Stimulated activated CD8-positive, alpha-beta memory T cell treated with anti-CD3 and anti-CD28 coated beads, Interleukin-4, amount 100 ng/mL, for 1 hour (primary cell): ENCODE measurements at places on chromosomes 7 and 10.

- DNase-seq: no peak
Observed at GRCh38 chr7:28163949-28164348, 16.6 kb downstream of the JAZF1 start.

DNA sequence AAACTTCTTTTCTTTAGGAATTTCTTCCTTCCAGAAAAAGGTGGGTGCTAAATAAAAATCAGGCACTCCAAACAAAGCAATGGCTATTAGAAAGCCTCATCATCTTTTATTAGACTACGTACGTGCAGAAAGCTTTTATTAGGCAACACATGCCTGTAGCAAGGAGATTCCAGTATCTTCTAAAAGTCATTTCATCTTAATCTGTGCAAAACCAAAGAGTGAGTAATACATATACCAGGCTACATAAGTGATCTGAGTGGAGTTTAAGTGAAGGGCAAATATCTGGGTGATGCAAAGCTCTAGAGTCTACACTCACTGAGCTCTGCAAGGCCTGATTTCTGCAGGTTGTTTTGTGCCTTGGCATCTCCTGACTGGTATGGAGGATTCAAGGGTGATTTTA, 231.7 kb downstream of the ELMO1 start:
- DNase-seq: no peak

DNA sequence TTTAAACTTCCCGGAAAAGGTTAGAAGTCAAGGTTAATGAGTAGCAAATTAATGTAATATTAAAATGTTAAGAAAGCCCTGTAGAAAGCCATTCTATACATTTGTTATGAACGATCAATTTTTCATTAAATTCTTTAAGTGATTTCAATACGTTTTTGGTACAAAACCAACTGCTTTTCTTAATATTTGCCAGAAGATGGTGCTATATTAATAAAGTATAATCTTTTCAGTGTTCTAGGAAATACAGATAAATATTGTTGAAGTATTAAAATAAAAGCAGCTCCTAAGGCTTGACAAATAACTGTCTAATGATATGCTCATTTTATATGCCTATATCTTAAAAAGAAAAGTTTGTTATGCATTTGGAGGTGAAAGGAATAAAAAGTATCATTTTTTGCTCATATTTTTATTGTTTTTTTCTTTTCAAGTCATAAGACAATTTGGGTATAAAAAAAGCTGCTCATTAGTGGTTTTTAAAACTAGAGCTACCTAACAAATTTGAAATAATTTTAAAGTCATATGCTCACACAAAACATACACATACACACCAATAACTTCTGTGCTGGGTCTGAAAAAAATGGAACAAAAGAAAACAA, 130.3 kb upstream of the POT1 start:
- DNase-seq: no peak

DNA sequence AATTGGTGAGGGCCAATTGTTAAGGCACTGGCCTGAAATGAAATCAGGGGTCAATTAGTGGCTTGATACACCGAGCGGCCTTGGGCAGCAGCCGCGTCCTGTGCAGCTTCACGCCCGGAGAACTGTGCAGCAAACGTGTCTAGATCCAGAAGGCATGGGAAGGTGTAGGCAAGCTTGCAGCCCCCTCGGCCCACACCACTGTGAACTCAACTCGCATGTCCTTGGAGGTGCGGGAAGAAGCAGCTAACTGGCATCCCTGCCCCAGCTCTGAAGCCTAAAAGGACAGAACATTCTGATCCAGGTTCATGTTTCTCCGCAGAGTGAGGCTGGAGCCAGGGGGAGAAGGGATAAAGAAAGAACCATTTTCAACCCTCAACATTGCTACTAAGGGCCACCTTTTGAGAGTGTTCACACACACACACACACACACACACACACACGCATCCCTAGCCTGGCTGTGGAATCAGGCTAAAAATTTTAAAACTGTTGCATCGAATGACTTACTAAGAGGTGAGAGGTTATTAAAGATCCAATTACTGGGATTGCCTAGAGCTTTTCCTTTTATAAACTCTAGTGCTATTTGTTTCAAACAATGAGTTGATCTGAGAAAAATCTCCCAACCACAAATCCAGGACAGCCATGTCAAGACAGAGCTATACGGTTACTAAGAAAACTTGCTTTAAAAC, 104.0 kb downstream of the PARP12 start:
- DNase-seq: no peak

DNA sequence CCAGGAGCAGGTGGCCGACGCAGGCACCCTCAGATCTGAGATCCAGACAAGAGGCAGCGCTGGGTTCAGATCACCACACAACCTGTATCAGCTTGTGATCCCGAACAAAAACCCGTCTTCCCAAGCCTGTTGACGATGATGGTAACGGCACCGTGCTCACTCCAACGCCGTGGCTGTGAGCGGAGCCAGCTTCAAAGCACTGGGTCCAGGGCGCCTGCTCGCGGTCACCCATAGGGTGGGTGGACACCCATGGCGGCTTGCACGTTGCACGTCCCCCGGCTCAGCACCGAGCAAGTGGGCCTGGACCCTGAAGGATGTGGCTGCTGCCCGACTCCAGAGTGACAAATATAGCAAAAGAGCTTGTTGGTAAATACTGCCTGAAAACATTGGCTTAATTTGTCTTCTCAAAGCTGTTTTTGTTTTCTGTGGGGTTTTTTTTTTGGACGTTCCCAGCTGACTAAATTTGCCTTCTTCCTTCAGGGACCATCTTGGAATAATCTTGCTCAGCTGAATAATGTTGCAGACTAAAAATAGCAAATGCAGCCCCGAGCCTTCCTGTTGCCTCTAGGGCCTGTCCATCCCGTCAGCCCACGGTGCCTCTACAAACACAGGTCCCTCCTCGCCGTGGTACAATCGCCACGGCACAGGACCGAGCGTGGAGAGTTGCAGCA, 41.0 kb downstream of the FOXK1 start:
- no peak for DNase-seq

- no peak for DNase-seq
Observed at GRCh38 chr7:41027428-41028115, 675.3 kb downstream of the INHBA start.

GRCh38 chr7:55053651-55054571, 35.1 kb downstream of the EGFR start:
- DNase-seq: no peak

- no peak for DNase-seq
Observed at GRCh38 chr10:35595106-35595505, 10.0 kb upstream of the GJD4 start.

GRCh38 chr10:114412907-114413797, 8.8 kb upstream of the AFAP1L2 start:
- no peak for DNase-seq

DNA sequence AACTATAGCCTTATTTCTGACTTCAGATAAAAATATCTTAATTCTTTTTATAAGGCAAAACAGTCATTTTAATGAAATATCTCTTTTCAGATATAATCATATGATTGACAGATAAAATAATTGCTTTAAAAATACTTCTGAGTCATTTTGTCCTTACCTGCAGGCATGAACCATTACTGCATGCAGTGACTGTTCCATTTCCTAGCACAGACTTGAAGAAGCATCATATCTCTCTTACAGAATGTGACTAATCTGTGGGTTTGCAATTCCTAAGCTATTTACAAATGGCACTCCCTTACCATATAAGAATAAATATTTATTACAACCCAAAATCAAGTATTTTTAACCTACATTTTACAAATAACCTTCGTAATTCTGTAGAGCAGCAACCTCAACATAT, 120.7 kb downstream of the SRPK2 start:
- no peak for DNase-seq

- DNase-seq: no peak
Observed at GRCh38 chr7:101582971-101583370, 46.1 kb downstream of the MYL10 start.

DNA sequence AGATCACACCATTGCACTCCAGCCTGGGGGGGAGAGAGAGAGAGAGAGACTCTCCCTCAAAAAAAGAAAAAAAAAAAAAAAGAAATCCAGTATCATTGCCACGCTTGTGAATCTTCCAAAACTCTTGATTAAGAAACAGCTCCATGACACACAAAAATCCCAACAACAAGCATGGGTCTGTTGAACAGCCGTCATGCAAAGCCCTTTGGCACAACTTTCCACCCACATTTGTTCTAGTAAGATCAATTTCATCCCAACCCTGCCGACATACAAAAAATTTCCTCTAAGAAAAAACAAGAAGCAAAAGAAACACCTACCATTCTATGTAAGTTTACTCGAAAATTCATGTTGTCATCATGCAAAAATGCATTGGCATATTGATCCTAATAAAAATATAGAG, 62.8 kb downstream of the ARMH3 start:
- no peak for DNase-seq

GRCh38 chr7:129616530-129616929, 5.0 kb downstream of the NRF1 start:
- DNase-seq: no peak

DNA sequence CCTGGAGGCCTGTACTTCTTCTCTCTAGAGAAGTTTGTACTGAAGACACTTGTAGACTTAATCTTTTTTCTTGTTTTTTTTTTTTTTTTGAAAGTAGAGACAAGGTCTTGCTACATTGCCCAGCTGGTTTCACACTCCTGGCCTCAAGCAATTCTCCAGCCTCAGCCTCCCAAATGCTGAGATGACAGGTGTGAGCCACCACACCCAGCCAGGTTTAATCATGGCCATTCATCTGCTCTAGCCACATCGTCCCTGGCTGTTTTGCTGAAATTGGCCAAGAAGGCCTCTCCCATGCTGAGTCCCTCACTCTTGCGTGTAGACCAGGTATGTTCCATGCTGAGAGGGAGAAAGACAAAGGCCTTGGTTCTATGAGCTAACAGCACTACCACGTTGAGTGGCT, 176.2 kb downstream of the JCAD start:
- DNase-seq: no peak

GRCh38 chr7:91114232-91114631, 150.0 kb upstream of the FZD1 start:
- no peak for DNase-seq

DNA sequence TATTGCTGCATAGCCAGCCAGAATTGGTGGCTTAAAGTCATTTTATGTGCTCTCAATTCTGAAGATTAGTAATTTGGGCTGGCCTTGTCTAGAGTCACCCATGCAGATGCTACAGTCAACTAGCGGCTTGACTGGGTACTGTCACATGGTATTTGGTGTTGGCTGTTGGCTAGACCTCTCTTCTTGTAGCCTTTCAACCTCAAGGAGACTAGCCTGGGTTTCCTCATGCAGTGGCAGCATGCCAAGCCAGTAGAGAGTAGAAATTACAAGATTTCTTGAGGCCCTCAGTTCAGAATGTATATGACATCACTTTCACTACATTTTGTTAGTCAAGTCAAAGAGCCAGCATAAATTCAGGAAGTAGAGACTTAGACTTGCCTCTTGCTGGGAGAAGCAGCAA, 3.7 kb upstream of the ZNF800 start:
- DNase-seq: no peak

GRCh38 chr7:512541-513311, 6.9 kb downstream of the PDGFA start:
- no peak for DNase-seq

DNA sequence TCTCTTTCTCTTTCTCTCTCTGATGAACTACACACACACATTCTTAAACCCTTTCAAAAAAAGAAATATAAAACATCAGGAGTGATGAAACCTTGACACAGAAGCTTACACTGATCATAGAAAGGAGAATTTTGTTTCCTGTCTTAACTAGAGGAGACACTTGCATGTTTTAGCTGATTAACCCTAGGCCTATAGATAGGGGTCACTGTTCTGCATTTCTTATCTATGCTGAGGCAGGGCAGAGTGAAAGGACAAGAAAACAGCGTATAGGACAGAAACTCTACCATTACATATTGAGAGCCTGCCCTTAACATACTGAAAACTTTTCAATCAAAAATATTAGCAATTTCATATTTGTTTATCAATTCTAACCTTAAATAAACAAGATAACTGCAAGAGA, 680.6 kb upstream of the MBL2 start:
- no peak for DNase-seq

- DNase-seq: no peak
Observed at GRCh38 chr10:21285742-21286331, 239.6 kb downstream of the SKIDA1 start.

GRCh38 chr10:124288486-124288885, 130.2 kb downstream of the OAT start:
- DNase-seq: no peak

DNA sequence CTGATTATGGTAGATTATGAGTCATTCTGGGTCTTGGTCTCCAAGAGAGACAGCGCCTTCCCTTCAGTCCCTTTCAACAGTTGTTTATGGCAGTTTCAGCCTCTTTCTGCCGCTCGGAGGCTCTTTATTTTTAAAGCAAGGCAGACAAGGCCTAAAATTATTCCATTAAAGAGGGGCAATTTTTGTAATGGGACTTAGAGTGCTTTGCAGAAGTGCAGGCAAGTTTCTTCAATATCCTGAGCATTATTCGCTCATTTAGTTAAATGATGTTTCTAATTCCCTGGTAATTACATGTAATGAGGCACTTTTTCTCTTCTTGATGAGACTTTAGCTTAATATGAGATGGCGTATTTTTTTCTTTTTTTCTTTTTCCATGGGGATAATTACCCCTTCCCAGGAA, 33.6 kb downstream of the BUB3 start:
- DNase-seq: no peak

DNA sequence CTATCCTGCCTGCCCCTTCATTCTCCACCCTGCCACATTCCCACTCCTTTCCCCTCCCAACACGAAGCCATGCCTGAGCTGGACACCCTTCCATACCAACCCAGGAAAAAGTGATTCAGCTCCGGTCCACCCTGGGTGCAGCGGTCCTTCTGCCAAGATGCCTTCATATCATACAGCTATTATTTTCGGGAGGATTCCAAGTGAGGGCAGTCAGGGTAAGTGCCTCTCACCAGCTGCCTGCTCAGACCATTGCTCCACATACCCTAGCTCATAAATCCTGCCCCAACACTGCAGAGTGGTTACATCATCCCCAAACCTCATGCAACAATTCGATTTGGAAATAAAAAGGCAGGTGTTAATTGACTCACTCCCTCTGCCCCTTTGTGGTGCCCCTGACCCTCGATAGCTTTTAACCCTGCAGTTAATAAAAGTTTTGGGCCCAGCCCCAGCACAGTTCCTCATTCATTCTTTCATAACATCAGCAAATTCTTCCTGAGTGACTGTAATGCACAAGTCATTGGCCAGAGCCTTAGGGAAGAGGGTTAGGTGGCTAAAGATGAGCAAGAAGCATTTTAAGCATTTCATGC, 42.6 kb downstream of the ZNF503 start:
- DNase-seq: no peak

DNA sequence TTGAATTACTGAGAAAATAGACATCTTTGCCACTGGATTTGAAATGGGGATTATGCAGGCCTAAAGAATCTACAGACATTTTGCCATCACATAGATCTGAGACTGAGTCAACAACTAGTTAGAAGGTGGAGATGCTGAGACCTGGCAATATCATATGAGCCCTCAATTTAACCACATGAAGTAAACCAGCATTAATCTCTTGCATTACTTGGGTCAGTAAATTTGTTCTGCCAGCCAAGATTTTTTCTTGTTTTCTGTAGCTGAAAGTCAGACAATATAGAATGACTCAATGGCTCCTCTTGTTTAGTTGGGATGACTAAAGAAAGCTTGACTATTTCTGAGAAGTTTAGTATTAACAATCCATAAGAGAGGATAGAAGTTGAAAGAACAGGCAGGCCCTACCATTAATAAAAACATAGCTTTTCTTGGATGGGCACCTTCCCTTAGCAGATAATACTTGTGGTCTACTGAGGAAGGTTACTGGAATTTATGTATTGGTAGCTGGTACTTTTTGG, 396.7 kb upstream of the SORCS1 start:
- DNase-seq: no peak

GRCh38 chr7:77757589-77757988, 40.6 kb downstream of the TMEM60 start:
- DNase-seq: no peak
